ENCODE measurements at places on chromosomes 6 and 20.
A peak's percentile ranks its signal among the peaks of the same experiment; 100 is the strongest.

- no peak for DNase-seq
Measured at GRCh38 chr6:136508725-136509392, 41.4 kb downstream of the MAP7 start.

DNA sequence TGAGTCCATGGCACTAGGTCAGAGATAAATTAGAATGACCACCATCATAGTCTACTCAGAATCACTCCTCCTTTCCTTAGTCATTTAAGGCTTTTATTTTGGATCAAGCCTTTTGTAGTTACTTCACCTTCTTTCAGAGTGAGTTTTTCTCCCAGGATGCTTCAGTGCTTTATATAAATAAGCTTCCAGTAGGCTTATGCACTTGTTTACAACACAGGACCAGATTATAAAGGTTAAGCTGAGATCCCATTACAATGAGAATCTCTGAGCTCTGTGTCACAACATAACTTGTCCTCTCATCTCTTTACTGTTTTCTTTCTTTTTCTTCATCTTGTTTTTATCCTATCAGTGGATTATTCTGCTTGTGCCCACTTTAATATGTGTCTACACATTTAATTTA is 47.9 kb downstream of the CEP57L1 start:
- no peak for DNase-seq

GRCh38 chr6:2517855-2518473 is 232.8 kb downstream of the MYLK4 start:
- no peak for DNase-seq

DNA sequence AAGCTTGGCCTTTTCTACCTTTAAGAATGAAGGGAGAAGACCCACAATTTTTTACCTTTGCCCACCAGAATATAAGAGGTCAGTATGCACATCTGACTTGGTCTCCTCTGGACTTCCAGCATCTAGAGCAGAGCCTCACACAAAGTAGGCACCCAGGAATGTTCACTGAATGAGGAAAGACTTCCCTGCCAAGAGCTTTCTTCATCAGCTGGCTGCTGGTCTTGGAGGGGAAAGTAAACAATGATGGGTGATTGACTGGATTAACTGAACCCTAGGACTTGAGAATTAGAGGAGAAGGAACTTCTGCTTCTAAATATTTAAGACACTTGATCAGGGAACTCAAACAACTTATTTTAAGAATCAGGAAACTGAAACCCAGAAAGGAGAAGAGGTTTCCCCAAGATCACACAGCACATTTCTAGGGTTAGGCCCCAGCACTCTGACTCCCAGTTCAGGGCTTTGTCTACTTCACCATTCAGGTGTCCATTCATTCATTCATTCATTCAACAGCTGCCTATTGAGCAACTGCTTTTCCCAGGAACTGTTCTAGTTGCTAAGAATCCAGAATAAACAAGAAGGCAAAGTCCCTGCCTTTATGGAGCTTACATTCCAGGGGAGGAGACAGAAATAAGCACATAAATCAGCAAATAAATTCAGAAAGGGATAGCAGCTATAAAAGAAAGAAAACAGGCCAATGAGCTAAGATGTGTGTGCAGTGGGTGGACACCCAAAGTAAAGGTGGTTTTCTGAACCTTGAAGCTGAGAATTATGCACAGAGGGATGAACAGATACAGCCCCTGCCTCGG is 216.9 kb upstream of the LRFN2 start:
- DNase-seq: no peak

- no peak for DNase-seq
Measured at GRCh38 chr6:122838060-122838780, 49.2 kb downstream of the SMPDL3A start.

GRCh38 chr20:56371977-56372376 is 13.2 kb downstream of the FAM210B start:
- no peak for DNase-seq

DNA sequence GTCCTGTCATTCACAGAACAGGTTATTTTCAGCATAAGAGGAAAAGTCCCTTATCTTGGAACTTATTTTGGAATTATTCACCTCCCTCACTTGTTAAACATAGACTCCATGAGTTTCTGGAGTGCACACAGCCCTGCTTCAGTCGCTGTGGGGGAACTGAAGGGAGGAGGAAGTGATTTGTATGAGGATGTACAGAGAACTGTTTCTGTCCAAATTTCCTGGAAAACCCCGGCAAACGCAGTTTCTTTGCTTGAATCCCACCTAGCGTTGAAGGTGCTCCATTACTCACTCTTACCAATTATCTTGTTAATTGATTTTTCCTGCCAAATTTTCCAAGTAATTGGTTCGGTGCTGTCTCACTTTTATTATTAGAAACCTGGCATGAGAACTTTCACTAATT is 78.0 kb upstream of the AGPAT4 start:
- no peak for DNase-seq

DNA sequence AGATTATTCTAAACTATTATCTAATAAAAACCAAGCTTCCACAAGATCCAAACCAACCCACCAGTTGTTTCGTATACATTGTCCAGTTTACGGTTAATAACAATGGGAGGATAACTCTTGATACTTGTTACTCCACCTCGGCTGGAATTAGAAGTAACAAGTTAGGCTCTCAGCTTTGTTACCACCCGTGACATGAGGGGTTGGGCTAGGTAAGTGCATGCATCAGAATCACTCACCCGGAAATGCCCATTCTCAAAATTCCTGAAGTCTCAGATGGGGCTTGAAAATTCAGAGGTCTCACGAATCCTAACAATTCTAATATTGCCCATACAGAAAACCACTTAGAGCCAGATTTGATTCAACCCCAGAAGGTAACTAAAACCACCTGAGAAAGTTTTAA is 27.0 kb upstream of the SERPINB1 start:
- no peak for DNase-seq

DNA sequence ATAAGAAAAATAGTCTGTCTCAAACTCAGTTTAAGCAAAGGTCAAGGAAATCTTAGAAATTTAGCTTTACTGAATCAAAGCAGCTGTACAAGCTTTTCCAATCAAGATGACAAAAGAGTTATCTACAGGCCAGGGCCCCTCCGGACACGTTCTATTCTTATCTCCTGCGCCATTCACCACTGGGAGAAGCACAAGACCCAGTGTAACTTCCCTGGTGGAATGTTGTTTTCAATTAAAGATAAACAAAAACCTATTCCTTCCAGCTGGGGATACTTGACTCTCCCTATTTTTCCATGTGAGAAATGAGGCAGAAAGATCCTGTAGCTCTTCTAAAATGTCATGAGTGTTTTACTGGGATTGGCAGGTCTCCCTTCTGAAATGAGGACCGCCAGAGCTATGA is 123.3 kb downstream of the TBX18 start:
- no peak for DNase-seq

- no peak for DNase-seq
Measured at GRCh38 chr6:70813885-70814284, 143.0 kb downstream of the B3GAT2 start.

DNA sequence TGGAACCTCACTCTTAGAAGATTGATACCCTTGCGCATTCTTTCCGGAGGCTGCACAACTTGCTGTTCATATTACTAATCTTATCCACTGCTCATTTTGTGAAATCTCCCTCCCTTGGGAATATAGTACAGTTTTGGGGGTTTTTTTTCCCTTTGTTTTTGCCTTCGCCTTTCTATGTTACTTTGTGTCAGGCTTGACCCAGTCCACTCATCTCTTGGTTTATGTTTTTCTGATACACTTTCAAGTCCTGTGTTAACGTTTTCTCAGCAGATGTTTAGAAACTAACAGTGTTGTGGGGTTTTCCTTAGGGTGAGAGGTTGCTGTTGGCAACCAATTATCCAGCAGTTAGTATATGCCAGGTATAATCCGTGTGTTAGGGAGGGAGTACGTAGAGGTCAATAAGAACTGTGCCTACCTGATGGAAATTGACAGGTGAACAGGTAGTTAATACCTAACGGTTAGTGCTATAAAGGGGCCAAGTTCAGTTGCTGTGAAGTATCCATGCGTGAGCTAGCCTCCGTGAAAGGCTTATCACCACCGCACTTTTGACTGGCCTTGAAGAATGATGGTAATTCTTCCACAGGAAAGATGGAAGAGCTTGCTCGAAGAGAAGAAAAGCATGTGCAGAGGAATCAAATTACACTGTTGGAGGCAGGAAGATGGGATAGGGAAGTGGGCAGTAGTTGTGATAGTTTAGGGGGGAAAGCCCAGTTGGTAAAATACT is 1.4 kb downstream of the NFYA start:
- no peak for DNase-seq

DNA sequence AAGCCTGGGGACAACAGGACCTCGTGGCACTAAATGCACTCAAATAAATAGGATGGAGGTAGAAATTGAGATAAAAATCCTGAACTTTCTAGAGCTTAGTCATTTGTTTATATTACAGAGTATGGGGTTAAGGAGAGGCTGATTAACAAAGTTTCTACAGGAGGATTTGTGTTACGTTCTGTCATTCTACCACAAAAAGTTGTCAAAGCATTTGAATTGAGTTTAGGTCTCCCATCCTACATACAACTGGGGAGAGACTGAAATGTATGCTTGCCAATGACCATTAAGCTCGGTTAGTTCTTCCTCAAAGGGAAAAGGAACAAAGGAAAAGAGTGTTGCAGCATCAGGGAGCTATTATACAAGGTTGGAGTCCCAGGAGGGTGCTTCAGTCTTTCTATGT is 597.9 kb downstream of the COL12A1 start:
- no peak for DNase-seq

DNA sequence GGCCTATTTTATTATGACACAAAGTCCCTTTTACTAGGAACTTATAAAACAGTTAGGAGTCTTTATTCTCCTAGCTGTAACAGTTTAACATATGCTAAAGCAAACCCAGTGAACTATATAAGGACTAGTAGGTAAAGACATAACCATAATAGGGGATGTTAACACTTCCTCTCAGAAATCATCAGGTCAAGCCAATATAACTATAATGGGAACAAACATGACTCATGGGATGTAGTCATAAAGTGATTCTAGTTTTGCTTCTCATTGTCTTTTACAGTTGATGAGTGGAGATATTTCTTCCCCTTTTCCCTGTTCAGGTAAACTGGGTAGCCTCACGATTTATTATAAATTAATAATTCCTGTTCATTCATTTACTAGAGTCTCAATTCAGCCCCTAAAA is 9.7 kb downstream of the PTCHD4 start:
- DNase-seq: no peak

DNA sequence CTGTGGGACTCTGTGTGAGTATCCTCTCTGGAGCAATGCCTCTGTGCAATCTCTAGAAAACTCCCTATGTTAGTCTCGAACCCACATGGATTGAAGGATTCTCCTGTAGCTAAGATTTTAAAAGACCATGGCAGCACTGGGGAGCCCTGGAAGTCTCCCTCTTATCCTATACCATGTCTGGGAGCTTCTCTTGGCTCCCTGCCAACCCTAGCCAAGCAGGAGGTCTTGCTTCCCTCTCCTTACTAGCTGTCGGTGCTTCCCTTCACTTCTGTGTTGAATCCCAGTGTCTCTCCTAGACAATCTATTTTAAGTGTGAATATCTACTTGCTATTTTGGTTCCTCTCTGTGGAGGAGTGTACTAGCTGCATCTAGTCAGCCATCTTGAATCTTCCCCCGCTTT is 118.8 kb upstream of the NRN1 start:
- DNase-seq: no peak

GRCh38 chr6:148146717-148147462 is 195.7 kb upstream of the SASH1 start:
- DNase-seq: peak; percentile 26

DNA sequence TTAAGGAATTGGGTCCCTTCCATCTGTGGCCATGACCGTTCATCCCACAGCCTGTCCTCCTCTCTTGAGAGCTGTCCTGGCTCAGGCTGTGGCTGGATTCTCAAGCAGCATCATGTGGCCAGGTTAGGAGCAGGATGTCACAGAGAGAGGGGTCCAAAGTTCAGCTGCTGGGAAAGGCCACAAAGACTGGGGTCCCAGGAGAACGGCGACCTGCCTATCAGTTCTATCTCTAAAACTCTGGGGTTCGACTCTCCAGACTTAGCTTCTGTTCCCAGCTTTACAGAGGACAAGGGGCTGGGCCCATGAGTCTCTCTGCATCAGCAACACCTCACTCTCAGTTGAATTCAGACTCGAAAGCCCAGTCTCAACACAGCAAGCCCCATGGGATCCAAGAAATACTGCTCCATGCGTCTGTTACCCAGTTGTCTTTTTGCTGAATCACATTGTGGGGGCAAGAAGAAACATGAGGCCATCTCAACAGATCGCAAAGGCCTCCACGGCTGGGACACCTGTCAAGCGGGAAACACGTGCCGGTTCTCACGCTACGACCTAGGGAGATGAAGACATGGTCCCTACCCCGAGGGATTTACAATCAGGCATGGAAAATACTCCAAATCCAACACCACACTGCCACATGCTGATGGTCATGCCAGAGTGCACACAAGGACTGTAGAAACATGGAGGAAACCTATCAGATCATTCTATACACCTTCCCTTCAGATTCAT is 95.4 kb downstream of the SLC22A23 start:
- DNase-seq: no peak

DNA sequence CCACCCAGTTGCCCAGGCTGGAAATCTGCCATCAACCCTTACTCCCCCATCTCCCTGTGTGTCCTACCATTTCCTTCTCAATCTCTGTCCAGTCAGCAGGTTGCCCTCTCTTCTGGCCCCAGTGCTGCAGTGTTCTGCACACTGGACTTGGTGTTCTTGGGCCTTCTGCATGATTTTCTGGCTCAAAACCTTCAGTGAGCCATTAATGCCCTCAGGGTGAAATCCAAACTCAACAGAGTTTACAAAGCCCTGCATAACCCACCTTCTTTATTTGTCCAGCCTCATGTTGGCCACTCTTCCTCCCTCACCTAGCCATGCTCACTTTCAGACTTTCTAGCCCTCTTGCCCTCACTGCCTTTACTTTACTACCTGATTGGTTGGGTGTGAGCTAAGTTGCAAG is 5.0 kb upstream of the GSTA3 start:
- DNase-seq: no peak

DNA sequence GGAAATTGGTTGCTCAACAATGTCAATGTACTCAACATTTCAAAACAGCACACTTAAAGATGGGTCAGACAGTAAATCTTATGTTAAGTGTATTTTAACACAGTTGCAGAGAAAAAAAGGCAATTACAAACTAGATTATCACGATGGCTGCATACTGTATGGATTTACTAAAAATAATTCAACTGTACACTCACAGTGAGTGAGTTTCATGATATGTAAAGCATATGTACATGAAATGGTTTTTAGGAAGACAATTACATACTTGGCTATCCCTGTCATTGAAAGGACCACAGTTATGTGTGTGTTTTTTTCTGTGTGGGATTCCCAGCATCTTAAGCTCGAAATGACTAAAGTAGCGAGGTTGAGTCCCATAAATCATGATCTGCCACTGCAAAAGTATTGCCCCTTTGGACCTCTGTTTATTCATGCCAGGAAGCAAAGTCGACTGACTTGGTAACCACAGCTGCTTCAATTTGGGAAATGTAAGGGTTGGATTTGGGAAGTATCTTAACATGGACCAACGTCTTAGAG is 5.5 kb upstream of the SALL4 start:
- DNase-seq: no peak

- DNase-seq: no peak
Measured at GRCh38 chr6:90178384-90178855, 118.2 kb downstream of the BACH2 start.

- DNase-seq: no peak
Measured at GRCh38 chr6:6604015-6604414, 15.5 kb downstream of the LY86 start.
